ENCODE measurements at places on chromosomes 16 and 17. TPM values are rescaled to one million over a fixed set of nuclear protein-coding genes. Genes with fewer than 3 reads are reported as not detected.

GRCh38 chr16:70805380-70805779 lies 4.4 kb upstream of the VAC14 start:
- H3K27me3 ChIP-seq: peaks cover 2% of the 10 kb centered on the region
- peak overlapping the region; percentile 83 for H3K27ac ChIP-seq
- no peak overlapping the region for H3K4me3 ChIP-seq
- no peaks in the 10 kb centered on the region for H3K36me3 ChIP-seq
- no peak for DNase-seq

DNA sequence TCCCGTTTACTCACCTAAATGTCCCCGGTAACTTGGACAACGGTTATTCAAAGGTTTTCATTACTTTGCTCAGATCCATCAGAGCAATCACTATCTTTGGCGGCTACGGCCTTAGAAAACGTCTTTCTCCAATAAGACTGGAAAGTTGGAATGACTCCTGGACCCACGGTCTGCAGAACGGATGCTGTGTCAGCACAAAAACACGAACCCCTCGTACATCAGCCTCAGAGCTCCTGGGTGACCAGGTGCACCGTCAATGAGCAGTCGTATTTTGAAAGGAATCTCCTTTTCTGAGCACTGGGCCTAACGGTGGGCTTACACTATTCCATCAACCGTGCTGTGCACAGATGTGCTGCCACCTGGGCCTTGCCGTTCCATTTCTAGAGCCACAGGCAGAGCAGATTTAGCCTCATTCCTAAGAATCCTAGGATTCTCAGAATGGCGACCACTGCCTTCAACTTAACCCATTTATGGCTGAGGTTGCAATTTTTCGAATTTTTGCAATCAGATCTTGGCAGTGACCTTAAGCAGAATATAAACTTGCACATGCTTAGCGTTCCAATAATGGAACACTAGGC lies 110.8 kb upstream of the ZNF750 start:
- no peak overlapping the region for H3K27ac ChIP-seq
- peak; percentile 3 for DNase-seq
- no peaks in the 10 kb centered on the region for H3K27me3 ChIP-seq
- H3K4me3 ChIP-seq: no peak overlapping the region
- H3K4me1 ChIP-seq: no peaks in the 10 kb centered on the region
- peaks cover 66% of the 10 kb centered on the region for H3K36me3 ChIP-seq

GRCh38 chr16:68072038-68072695 lies 13.0 kb upstream of the NFATC3 start:
- H3K27ac ChIP-seq: no peak overlapping the region
- peaks cover 26% of the 10 kb centered on the region for H3K36me3 ChIP-seq
- no peak overlapping the region for H3K4me3 ChIP-seq
- no peaks in the 10 kb centered on the region for H3K27me3 ChIP-seq
- peak; percentile 69 for DNase-seq
- peaks cover 9% of the 10 kb centered on the region for H3K4me1 ChIP-seq

SHISA9 gene
- total RNA-seq: 1.6 TPM

GRCh38 chr17:59416184-59416583 lies 84.7 kb downstream of the YPEL2 start:
- H3K4me3 ChIP-seq: no peak overlapping the region
- peak overlapping the region; percentile 19 for H3K27ac ChIP-seq
- no peak for DNase-seq
- H3K27me3 ChIP-seq: no peaks in the 10 kb centered on the region
- no peaks in the 10 kb centered on the region for H3K36me3 ChIP-seq

DNASE1L2 gene
- 1.2 TPM for total RNA-seq

DNA sequence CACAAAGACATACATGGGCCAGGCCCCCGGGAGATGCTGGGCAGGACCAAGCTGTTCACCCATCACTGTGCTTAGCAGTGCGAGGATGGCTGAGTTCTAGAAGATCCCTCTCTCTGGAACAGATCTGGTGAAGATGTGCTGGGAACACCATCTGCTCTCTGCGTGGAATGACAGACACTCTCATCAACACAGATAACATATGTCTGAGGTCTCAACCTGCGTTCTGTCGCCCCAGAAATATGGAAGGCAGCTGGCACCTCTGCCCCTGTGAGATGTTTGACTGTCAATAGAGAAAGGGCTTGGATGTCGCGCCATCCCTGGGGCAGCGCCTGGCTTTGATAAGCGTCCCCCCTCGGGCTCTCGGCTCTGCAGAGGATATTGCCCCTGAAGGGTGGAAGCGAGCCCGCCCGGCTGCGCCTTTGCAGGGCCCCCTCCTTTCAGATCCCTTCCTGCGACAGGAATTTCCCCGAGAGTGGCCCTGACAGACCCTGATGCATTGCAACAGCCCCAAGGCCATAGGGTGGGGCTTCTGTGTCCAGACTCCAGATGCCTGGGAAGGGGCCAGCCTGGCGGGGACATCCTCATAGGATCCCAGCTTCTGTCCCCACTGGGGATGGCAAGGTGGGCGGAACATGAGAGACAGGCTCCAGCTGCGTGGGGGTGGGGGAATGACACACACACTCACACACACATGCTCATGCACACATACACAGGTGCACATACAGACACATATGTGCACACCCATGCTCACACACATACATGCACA lies 86.9 kb upstream of the ZNF469 start:
- H3K36me3 ChIP-seq: no peaks in the 10 kb centered on the region
- H3K4me3 ChIP-seq: no peak overlapping the region
- peaks cover 48% of the 10 kb centered on the region for H3K4me1 ChIP-seq
- no peak overlapping the region for H3K27ac ChIP-seq

EFNB3 gene
- 4.1 TPM for total RNA-seq

DNA sequence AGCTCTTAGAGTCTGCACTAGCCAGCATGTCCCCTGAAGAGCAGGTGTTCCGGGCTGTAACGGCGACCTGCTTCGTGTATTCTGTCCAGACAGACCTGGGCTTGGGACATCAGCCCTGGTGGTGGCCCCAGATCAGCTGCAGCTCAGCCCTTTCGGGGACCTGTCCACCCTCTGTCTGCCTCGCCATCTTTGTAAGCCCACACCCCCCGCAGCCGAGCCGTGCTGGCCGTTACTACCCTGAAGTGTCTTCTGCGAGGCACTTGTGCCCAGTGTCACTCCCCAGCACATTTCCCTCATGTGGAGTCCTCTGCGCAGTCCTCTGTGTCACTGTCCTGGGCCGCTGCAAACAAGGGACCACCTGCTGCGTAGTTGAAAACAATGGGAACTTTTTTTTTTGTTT lies 10.4 kb downstream of the CARD14 start:
- no peak for DNase-seq
- H3K36me3 ChIP-seq: no peaks in the 10 kb centered on the region
- no peak overlapping the region for H3K27ac ChIP-seq

GRCh38 chr17:44921122-44921882 lies 6.0 kb upstream of the GFAP start:
- peak; percentile 41 for DNase-seq
- no peak overlapping the region for H3K27ac ChIP-seq
- H3K4me1 ChIP-seq: peaks cover 25% of the 10 kb centered on the region
- H3K4me3 ChIP-seq: no peak overlapping the region

DNA sequence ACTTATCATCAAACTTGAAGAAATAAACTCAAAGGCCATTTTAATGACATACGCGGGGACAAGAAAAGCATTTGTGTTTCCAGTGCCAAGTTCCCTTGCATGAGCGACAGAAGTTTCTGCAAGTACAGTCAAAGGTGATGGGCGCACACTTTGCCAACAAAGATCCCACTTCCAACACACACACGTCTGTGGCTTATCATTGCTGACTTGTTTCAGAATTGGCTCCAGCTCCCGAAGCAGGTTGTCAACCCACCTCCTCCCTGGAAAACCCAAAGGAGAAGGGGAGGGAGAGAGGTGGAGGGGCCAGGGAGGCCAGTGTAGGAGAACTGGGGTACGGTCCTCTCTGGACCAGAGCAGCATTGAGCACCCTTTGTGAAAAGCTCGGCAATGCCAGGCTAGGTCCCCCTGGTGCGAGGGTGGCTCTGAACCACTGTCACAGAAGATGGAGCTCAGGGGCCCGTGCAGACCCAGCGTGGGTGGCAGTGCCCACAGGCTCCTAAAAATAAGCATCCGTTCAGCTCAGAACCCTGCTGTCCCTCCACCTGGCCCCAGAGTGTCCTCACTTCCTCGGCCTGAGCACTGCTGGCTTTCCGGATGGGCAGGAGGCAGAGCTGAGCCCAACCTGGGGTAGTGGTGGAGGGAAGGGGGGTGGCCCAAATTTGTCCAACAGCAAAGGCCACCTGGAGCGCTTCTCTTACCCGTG lies 33.2 kb downstream of the RBFOX3 start:
- H3K4me3 ChIP-seq: no peak overlapping the region
- H3K4me1 ChIP-seq: no peaks in the 10 kb centered on the region
- peak; percentile 19 for DNase-seq
- peaks cover 19% of the 10 kb centered on the region for H3K27me3 ChIP-seq

KCNJ12 gene
- 2.8 TPM for total RNA-seq

STX8 gene
- 64.4 TPM for total RNA-seq

BCL6B gene
- total RNA-seq: not detected

DNA sequence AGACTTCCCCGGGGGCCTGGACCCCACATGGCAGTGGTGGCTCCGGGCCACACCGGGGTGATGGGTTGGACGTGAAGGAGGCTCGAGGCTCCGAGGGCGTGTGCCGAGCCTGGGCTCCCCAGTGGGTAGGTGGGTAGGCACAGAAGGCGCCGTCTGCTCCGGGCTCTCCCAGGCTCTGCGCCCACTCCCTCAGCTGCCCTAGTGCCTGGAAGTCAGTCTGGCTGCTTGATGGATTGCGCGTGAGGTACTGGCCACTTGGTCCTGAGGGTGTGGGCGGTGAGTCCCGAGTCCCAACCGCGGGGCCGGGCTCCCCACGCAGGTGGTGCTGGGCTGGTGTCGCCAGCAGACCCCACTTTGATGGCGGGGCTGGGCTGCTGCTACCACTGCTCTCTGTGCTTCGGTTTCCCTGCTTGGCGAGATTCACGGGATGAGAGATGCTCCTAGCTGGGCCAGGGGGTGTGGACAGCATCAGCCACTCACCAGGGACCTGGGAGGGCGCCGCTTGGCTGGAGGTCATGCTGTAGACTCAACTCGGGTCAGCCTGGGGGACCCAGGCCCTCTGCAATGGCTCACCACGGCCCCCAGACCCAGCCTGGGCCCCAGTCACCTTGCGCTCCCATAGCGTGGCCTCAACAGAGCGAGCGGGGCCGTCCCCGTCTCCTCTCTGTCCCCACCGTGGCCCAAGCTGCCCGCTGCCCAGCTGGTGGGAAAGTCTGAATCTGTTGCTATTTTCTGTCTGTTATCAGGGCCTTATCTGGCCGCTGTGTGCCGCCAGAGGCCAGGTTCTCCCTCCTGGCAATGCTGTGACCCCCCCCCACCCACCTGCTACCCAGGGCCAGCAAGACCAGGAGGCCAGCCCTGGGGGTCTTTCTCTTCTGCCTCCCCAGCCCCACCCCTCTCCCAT lies 26.1 kb downstream of the ZFPM1 start:
- H3K4me3 ChIP-seq: no peak overlapping the region
- H3K27ac ChIP-seq: no peak overlapping the region
- no peak for DNase-seq

ATP5PD gene
- total RNA-seq: 178 TPM

ZG16 gene
- total RNA-seq: not detected

- peaks cover 3% of the 10 kb centered on the region for H3K4me1 ChIP-seq
- DNase-seq: no peak
- no peaks in the 10 kb centered on the region for H3K36me3 ChIP-seq
- no peak overlapping the region for H3K27ac ChIP-seq
- no peaks in the 10 kb centered on the region for H3K27me3 ChIP-seq
Observed at GRCh38 chr16:88798772-88799455, 4.7 kb upstream of the CDT1 start.

GRCh38 chr17:73231395-73231794 lies 30.3 kb downstream of the CPSF4L start:
- DNase-seq: no peak
- peaks cover 8% of the 10 kb centered on the region for H3K36me3 ChIP-seq
- peak overlapping the region; percentile 92 for H3K4me3 ChIP-seq
- H3K27me3 ChIP-seq: no peaks in the 10 kb centered on the region

DNA sequence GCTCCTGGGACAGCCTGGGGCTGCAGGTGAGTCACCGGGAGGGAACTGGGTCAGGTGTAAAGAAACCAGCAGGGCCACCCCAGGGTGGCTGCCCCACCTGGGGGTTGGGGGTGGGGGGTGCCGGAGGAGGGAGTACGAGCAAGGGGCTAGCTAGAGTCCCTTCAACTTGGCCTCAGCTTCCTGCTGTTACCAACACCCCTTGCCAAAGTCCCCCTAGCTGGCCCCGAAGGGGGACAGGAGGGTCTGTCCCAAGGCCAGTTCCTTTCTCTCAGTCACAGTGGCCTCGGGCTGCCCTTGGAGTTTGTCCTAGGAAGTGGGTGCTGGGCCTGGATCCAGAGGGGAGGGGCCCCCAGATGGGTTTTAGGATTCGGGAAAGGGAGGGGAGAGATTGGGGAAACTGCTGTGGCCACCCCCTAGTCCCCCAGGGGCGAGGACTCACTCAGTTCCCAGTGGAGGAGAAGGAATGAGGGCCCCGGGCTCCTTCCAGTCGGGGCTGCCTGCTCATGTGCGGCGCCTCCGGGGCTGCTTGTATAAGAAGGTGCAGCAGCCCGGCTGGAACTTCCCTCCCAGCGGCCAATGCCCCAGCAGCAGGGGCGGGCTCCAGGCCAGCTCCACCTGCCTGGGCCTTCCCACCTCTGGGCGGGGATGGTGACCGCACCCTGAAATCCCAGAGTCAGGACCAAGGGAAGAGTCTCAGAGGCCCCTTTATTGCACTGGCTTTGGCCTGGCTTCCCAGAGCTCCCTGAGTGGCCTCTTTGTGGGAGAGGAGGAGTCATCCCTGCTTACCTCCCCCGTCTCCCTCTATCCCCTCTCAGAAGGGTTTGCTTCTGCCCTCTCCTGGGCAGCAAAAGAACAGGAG lies 7.3 kb downstream of the ARHGAP27 start:
- H3K27me3 ChIP-seq: peaks cover 23% of the 10 kb centered on the region
- H3K4me3 ChIP-seq: no peak overlapping the region
- H3K4me1 ChIP-seq: peaks cover 13% of the 10 kb centered on the region
- DNase-seq: no peak
- H3K36me3 ChIP-seq: no peaks in the 10 kb centered on the region
- H3K27ac ChIP-seq: no peak overlapping the region

DNA sequence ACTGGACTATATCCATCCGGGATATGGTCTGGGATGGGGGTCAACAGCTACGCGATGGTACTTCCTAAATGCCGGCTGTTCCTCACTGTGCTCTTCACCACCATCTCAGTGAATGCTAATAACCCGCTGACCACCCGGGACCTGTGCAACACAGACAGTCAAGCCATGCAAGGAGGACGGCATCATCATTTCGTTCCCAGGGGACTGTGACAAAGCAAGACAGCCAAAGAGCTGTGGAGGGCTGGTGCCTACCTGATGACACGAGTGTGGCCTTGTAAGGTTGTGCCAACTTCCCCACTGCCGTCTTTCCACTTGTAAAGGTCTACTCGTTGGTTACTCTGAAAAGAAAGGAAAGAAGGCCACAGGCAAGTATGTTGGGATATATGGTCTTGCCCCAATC lies 33.7 kb downstream of the WDR59 start:
- H3K27me3 ChIP-seq: no peaks in the 10 kb centered on the region
- H3K27ac ChIP-seq: no peak overlapping the region
- no peak overlapping the region for H3K4me3 ChIP-seq
- no peaks in the 10 kb centered on the region for H3K4me1 ChIP-seq

DNA sequence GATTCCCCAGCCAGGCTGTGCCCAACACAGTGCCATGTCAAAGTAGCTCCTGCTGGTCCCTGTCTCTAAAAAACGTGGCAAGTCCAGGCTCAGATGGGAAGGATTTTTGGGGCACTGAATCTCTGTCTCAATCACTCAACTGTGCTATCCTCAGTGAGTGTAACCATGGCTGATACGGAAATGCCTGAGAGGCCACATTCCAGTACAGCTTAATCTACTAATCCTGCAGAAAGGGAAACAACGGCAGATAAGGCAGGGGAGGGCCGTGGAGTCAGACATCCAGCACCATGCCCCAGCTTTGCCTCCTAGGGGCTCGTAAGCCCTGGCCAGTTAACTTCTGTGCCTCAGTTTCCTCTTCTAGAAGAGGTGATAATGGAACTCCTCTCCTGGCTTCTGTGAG lies 251.7 kb downstream of the CPPED1 start:
- no peak for DNase-seq
- H3K27ac ChIP-seq: no peak overlapping the region
- no peaks in the 10 kb centered on the region for H3K27me3 ChIP-seq
- H3K36me3 ChIP-seq: no peaks in the 10 kb centered on the region
- H3K4me3 ChIP-seq: no peak overlapping the region
